GF-D8 (cell line): ENCODE measurements at places on chromosomes 3 and 15.
A peak's percentile ranks its signal among the peaks of the same experiment; 100 is the strongest.

DNA sequence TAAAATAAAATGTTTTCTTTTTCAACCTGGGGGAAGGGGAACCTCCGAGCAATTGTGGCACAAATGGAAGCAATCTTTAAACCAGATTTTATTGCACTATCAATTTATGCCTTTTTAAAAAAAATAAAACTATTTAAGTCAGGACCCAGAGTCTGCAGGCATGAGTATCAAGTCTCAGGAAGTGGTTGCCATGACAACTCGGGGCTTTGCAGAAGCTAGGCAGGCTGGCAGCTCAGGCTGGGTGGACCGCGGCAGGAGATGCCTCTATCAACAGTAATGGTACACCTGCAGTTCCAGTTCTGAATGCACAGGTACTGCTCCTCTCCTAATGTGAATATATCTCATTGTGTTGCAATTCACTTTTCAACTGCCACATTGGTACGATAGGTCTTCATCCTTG lies 447.7 kb downstream of the GABRG3 start:
- no peak for DNase-seq

DNA sequence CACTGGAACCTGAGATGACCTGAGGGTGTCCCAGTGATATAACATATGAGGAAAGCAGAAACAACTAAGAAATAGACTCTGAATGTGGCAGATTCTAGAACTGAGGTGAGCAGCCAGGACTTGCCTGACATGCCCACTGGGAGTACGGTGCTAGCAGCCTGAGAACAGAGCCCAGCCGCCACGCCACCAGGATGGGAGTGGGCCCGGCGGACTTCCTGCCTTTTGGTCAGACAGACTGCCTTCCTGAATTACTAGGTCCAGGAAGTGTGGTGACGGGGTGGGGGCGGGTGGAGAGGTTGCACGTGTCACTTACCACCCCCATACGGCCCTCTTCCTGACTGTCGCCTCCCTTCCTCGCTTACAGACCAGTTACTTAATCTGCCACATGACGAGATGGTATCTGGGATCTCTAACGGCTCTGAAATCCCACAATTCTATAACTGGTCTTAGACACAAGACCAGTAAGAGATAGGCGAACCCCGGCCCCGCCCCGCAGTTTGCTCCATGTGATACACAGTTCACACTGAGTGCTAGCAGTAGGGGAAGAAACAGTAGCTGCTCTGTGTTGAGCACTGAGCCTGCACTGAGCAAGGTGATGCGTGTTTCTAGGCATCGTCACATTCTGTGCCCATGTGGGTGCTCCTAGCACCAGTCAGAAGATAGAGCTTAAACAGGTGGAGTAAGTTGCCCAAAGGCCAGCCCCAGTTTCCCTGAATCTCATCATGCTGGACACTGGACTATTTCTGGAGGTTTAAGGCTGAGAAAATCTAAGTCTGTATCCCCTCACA lies 95.7 kb downstream of the CPN2 start:
- DNase-seq: peak; percentile 100

DNA sequence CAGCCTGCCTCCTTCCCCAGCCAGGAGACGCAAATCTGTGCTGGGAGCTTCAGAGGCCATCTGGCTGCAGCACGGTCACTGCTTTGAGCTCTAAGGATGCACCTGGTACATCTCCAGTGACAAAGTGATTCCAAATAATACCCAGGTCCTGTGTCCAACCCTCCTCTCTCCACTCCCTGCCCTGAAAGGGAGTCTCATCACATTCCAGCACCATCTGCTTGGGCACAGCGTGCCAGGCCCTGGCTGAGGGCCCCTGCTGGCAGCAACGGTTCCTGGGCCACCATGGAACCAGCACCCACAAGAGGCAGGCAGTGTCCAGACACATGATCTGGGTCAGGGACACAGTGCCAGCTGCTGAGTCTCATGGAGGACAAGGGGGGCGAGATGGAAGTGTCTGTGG lies 81.3 kb downstream of the MTHFS start:
- DNase-seq: no peak

GRCh38 chr15:63369296-63369695 lies 12.3 kb downstream of the CA12 start:
- DNase-seq: no peak
